Suppressor macrophage (primary cell): ENCODE measurements at places on chromosomes 4 and X.

DNA sequence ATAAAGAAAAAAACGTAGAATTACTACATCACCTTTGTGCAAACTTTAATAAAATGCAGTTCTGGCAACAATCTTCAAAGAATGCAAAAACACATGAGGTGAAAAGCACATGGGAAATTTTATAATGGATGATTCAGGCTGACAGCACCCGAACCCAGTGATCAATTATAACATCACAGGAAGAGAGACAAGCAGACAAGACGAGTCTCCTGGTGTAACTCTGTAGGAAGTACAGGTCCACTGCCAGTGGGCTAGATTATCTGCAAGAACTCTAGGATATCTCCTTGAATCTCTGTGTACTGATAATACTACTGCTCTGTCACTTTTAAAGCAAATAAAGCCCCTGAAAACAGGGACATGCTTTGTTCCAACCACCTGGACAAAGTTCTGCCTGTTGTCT lies 58.9 kb upstream of the NXF3 start:
- DNase-seq: no peak

DNA sequence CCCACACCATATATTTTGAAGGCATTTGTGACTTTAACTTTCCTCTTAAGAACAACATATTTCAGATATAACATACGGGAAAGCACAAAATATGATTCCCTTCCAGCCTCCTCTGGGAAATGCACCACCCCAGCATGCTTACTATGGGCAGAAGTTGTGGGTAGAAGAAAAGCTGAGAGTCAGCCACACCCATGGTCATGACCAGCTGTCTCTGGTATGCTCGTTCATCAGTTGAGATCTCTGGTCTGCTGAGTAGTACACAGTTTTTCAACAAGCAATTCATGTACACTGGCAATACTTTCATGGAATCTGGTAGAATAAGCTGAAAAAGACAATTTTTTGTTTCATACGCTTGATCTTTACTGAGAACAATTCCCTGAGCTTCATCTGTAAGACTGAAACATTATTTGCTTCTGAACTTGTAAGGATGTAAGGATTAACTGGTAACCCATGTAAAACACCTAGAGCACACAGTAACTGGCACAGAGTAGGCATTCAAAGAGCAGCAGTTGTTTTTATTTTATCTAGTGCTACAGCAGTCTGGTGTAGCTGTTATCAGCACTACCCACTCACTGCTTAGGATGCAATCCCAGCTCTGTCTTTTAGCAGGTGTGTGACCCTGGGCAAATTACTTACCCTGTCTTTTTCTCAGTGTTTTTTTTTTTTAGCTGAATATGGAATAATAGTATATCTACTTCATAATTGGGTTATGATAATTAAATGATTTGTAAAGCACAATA lies 47.6 kb downstream of the METTL14 start:
- no peak for DNase-seq

- peak; percentile 75 for DNase-seq
Observed at GRCh38 chrX:103831342-103831802, 685 bp downstream of the RAB9B start.

DNA sequence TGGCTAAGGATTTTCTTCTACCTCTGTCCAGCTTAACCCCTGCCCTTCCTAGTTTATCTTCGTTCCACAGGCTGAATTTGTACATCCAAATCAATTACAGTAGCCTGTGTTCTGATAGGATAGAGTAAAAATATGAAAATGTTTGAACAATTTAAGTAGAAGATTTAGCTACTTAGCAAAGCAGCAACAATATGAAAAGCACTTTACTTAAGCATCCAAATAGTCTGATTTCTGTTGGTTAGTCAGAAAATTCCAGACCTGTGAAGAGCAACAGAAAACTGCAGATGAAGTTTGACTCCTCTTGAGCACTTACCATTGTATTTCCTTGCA lies 2.0 kb downstream of the ARSJ start:
- DNase-seq: no peak

DNA sequence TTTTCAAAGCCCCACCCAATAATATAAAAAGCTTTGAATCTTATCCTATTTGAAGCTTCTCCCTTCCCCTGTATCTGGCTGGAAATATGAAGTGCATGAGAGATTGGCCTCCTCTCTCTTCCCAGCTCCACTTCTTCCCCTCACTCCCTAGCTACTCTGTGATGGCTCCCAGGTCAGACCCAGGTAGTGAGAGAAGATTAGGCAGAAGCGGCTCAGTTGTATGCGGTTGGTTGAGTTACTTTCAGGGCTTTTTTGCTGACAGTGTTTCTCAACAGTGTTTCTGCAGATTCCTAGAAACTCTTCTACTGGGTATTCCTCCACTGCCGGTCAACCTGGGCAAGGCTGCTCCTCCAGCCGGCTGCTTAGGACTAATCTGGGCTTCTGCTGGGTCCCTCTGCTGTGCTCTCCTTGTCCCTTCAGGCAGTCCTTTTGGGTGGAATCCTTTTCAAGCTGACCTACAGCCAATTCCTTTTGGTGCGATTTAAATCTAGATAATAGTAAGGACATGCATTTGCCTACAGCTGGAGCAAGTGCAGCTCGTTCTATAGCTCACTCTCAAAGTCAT lies 87.4 kb upstream of the SLC7A11 start:
- no peak for DNase-seq

- no peak for DNase-seq
Observed at GRCh38 chr4:23388255-23388654, 501.6 kb downstream of the PPARGC1A start.

DNA sequence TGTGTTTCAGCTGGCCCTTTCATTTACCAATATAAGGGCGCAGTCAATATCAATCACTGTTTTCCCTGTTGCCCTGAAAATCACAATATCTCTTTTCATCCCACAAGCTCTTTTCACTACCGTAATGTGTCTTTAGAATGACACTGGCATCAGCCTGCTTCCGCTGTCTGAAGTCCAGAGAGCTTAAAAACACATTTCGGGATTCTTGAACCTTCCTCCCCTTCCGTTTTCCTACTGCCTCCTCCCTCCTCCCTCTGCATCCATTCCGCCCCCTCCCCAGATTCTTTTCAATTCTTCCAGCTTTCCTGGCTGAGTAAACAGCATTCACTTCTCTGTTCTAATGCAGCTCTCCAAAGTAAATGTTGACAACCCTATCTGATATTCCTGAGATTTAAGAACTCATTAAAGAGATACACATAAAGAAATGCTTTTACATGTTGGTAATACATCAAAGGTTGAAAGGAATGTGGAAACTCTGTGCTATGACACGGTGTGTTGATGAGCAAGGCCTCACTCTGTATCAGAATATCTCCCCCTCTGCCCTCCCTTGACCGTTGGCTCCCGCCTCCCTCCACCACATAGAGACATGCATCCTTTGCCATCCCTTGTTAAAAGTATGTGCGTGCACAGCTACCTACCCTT lies 83.5 kb upstream of the SPRY1 start:
- no peak for DNase-seq

DNA sequence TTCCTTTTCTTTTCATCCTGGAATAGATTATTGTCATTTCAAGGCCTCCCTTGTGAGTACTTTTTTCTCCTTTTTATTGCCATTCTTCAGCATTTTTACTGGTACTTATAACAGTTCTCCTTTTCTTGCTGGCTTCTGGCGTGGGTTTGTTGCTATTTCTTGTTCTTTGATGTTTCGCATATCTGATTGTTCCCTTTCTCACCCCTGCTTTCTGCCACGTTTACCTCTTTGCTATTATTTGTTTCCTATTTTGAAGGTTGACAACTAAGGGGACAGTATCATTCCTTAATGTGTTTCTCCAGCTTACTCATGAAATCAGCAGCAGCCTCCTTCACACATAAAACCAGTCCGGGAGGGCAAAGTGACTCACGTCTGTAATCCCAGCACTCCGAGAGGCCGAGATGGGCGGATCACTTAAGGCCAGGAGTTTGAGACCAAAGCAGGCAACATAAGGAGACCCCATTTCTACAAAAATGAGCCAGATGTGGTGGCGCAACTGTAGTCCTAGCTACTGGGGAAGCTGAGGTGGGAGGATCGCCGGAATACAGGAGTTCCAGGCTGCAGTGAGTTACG lies 72.6 kb downstream of the DMD start:
- DNase-seq: no peak

GRCh38 chrX:37504991-37505390 lies 66.5 kb upstream of the LANCL3 start:
- no peak for DNase-seq

- DNase-seq: peak; percentile 28
Observed at GRCh38 chr4:125266901-125267604, 47.7 kb upstream of the FAT4 start.

DNA sequence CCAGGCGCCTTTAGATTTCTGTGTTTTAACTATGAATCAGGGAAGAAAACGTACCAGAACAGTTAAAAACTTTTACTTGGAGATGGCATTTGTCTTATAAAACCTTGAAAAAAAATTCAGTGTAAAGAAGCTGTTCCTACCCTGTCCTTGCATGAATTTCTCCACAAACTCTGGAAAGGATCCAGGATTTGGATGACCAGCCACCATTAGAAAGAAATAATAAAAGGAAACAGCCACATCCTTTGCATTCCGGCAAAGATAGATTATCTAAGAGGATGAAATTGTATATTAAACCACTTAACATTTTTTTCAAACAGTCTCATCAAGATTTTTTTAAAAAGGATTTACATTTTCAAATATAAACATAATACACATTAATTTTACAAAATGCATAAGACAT lies 10.6 kb downstream of the SULT1E1 start:
- no peak for DNase-seq

DNA sequence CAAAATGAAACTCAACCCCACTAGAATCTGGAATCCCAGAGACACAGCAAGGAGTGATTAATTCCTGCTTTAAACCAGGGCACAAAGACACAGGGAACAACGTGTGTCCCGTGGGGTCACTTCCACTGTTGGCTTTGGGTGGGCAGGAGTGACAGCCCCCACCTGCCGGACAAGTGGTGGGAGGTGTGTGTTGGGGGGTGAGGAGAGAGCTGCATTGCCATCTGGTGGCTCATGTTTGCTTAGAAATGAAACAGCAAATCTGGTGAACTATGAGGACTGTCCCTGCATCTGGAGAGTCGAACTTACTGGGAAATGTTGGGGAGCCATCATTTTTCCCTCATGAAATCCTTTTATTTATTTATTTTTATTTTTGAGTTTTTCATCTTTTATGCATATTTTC lies 75.9 kb upstream of the AFAP1 start:
- no peak for DNase-seq

DNA sequence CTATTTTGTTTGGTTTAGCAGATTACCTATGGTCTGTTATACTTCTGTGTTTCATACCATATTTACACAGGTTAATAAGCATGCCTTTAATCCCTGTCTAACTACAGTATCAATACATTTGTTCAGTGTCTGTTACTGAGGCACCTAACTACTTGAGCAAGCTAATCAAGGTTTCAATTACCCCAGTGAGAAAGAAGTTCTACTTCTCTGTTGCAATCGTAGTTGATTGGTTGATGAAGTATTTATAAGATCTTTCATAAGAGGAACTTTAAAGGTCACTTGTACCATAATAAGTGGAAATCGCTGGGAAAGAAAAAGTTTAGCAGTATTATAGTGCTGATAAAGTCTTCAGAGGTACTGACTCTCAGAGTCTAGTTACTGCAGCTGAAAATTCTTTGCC lies 490.6 kb downstream of the RPA4 start:
- DNase-seq: peak; percentile 21

DNA sequence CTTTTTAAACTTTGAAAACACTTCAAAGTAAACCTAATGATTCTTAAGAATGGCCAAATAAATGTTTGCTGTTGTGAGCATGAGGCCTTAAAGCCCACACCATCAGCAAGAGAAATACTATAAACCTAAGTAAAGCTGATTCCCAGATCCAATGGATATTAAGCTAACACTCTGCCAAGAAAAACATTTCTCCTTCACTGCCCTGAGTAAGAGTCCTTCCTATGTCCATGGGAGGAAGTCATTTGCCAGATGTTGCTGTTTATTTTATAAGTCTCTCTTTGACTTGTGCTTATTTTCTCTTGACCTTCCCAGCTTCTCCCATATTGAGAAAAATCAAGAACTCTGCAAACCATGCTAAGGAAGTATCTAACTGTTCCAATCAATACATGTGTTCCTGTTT lies 154.3 kb upstream of the EDNRA start:
- no peak for DNase-seq

DNA sequence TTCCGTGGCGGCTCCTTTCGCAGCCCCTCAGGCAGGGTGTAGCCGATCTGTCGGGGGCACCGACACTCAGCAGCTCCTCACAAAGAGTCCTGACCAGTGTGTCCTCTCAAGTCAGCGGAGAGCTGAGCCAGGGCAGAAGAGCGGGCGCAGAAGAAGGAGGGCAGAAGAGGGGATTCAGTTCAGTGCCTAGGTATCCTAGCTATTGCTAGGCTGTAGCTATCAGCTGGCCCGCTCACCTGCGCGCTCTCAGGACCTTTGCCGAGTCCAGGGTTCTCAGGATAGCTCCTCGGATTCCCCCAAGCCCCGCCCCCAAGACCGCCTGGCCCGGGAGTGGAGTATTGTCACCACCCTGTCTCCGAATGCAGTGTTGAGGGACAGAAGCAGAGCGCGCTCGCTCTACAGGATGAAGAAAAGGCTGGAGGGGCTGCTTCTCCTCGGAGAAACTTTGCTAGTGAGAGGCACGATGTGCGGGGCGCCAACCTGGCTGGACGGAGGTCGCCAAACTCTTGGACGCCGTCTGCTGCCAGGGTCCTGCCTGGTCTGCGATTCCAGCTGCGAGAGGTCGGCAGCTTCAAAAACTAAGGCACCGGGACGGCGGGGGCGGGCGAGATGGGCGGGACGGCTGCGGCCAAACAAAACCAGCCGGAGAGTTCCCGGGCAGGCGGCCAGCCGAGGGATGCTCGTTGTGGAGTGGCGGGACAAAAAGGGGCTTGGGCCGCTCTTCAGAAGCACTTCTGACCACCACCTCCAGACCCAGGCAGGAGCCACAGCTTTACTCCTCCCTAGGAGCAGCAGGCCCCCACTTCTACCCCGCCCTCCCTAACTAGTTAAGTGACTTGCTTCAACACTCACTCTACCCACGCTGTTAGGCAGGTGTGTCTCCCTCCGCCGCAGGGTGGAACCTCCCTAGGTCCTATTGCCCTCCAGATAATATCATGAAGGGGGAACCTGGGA lies at the start of gene XKRX:
XKRX (minus strand) TSS at position 258 of the 954 bp plus-strand sequence. CDS start 613 bp downstream, outside the sequence.
- DNase-seq: no peak

DNA sequence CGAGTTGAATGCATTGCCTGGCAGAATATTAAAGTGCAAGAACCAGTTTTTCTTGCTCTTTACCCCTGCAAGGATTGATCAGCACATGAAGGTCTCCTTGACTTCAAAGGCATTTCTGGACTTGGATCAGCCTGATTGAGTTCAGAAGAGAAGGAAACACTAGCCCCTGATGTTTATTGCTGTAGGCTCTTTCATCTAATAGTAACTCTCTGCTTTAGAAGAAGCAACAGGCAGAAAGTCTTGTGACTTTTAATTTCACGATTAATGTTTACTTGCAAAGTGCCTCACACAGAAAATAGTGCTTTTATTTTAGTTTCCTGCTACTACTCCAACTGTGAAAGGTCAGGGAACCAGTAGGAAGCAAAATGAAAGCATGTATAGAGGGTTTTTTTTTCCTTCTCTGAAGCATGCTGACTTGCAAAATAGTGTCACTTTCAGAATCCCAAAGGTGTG lies 69.1 kb downstream of the PCDH7 start:
- DNase-seq: no peak
